ENCODE measurements at places on chromosomes 1 and 21.

DNA sequence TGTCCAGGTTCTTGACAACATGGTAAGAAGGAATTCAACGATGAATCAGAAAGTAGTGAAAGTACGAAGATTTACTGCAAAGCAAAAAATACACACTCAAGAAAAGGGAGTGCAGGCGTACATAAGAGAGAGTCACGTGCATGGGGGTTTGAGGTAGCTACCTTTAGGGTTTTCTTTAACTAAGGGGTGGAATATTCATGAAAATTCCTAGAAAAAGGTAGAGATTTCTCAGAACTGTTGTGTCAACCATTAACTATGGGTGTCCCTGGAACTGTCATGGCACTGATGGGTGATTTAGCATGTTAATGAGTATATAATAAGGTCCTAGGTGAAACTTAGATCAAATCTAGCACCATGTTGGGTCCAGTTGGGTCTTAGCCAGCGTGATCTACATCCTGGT is 22.5 kb upstream of the SYDE2 start:
- DNase-seq = no peak

- DNase-seq = no peak
Measured at GRCh38 chr1:206686478-206687249, 2.0 kb downstream of the MAPKAPK2 start.

DNA sequence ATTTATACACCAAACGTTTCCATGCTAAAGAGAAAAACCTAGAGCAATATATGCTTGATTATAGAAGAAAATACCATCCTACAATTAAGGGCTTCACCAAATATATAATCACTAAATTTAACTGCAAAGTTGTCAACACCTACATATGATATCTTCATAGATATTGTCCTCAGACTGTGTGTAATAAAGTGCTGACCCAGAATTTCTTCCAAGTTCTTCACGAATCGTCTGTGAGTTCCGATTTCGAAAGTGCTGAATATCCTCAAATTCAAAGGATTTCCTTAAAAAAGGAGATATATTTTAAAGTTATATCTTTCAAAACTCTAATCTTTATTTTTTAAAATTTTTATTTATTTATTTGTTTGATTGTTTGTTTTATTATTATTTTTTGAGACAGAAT is 41.9 kb upstream of the BCAS2 start:
- DNase-seq = no peak

- no peak for DNase-seq
Measured at GRCh38 chr1:222372221-222372620, 175.7 kb downstream of the HHIPL2 start.

GRCh38 chr1:232634096-232634495 is 4.2 kb upstream of the SIPA1L2 start:
- no peak for DNase-seq

DNA sequence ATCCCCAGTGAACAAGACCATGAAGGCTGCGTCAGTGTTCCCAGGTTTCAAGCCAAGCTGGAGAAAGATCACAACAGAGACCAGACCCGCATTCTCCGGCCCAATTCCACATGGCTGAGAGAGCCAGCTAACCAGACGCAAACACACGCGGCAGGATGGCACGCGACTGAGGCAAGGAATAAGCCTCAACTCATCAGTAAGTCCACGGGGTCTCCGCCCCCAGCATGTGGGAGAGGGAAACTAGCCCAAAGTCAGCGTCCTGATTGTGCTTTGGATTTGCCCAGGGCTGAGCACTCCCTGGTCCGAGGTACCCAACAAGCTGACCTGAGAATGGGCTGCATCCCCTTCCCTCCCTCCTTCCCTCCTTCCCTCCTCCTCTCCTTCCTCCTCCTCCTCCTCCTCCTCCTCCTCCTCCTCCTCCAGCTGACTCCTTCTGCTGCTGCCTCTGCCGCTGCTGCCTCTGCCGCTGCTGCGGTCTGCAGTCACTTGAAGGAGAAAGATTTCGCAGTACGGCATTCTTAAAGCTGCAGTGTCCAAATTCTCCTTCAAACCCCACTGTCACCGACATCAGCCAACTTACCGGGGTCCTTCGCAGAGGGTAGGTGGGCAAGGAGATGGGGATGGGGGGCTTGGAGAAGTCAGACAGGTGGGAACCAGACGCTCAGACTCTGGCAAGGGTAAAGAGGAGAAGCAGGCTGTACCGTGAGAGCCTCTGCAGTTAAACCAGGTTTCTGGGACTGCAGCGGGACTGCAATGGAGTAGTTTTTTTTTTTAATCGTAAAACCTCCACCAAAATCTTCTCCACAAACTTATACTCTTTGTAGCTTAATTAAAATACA is 33.0 kb upstream of the H6PD start:
- no peak for DNase-seq

- no peak for DNase-seq
Measured at GRCh38 chr21:40846103-40846502, 855 bp downstream of the DSCAM start.

- DNase-seq = no peak
Measured at GRCh38 chr1:171919891-171920887, 78.9 kb downstream of the DNM3 start.

GRCh38 chr1:198068285-198068684 is 88.5 kb upstream of the NEK7 start:
- DNase-seq = no peak

DNA sequence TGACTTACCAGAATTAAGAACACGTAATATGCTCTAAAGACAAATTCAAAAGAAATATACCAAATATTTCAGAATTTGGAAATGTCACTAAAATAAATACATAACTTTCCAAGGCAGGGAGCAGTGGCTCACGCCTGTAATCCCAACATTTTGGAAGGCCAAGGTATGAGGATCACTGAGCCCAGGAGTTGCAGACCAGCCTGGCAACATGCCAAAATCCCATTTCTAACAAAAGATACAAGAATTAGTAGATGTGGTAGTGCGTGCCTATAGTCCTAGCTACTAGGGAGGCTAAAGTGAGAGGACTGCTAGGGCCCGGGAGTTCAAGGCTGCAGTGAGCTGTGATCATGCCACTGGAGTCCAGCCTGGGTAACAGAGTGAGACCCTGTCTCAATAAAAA is 11.7 kb downstream of the LUZP1 start:
- no peak for DNase-seq

DNA sequence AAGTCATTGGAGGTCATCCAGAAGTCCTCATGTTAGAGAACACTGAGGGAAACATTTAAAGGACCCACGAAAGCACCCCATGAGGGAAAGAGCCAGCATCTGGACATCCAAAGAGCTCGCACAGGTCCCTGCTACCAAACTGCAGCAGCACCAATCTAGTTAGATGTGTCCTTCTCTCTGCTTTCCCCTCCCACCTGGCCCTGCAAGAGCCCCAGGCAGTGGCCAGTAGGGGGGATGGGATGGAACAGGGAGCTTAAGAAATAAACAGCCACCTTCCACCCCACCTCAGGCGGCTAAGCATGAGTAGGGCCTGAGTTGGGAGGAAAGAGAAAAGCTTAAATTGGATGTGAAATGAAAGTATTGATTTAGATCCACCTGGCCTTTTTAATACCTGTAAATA is 175.9 kb upstream of the KCND3 start:
- no peak for DNase-seq

DNA sequence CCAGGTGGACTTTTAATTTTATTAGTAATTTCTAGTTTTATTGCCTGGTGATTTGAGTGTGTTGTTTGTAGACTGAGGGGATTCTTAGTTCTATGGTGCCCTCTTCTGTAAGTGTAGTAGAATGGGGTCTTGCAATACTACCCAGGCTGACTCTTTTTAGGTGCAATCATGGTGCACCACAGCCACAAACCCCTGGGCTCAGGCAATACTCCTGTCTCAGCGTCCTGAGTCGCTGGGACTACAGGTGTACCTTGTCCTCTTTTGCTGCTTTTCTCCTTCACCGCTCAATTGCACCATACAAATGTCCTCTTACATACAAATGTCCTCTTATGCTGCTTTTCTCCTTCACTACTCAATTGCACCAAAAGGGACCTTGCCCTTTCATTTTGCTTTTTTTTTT is 43.1 kb downstream of the SCP2 start:
- DNase-seq = no peak

- DNase-seq = no peak
Measured at GRCh38 chr1:54479841-54480524, 68.0 kb upstream of the ACOT11 start.

- no peak for DNase-seq
Measured at GRCh38 chr1:226108935-226109828, 46.7 kb downstream of the H3-3A start.

GRCh38 chr1:119743776-119744597 is 24.7 kb downstream of the HMGCS2 start:
- no peak for DNase-seq

DNA sequence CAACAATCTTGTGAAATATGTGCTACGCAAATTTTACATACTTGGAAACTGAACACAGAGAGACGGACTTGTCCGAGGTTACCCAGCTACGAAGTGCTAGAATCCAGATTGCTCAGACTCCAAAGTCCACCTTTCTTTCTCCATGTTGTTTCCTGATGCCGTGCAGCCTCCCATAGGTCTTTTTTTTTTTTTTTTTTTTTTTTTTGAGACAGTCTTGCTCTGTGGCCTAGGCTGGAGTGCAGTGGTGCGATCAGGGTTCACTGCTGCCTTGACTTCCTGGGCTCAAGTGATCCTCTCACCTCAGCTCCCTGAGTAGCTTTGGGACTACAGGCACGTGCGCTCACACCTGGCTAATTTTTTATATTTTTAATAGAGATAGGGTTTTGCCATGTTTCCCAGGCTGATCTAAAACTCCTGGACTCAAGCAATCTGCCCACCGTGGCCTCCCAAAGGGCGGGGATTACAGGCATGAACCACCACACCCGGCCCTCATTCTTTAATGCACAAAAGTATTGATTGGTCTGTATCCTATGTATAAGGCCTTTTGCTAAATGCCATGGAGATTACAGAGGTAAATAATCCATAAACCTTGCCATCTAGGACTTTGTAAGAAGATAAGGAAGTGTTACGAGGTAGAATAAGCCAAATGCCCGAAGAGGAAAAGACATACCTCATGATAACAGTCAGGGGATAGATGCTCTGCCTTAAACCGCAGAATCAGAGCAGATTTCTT is 92.8 kb downstream of the C1orf21 start:
- no peak for DNase-seq

- no peak for DNase-seq
Measured at GRCh38 chr1:28296401-28297261, 32.2 kb upstream of the MED18 start.

DNA sequence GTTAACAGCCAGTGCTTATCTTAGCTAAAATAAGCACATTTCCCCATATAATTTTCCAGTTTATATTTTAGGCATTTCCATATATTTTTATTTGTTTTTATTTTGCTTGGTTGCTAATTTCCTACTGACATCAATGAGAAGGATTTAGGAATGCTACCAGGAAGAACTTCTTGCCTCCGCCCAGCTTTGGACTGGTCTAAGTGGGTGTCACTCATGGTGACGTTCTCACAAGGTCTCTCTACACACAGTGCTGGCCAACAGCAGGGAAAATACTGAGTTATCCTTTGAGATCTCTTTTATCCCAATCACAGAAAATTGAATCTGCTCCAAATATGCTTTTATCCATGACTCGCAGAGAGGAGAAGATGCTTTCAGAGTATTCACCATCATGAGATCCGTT is 13.2 kb downstream of the MX1 start:
- DNase-seq = no peak

GRCh38 chr1:219988387-219988786 is 57.9 kb downstream of the EPRS1 start:
- no peak for DNase-seq

- DNase-seq = no peak
Measured at GRCh38 chr21:14987370-14988170, 77.2 kb downstream of the NRIP1 start.

DNA sequence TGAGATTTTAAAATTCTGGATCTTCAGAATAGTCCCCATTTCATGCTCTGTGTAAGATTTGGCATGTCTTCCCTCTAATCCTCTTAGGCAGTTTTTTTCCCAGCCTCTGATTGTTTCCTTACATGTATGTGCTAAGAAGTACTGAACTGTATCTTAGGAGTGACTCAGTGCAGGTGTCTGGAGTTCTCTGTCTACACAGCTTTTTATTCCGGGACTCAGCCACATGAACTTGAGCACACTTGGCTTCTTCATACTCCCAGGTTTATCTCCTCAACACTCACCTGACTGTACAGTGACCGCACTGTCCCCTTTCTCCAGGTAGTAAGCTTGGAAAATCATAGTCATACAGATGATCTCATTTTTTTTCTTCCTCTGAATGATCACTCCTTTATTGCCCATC is 50.7 kb downstream of the SYT14 start:
- DNase-seq = no peak

GRCh38 chr1:156600733-156601121 is 552 bp downstream of the GPATCH4 start:
- DNase-seq = no peak

DNA sequence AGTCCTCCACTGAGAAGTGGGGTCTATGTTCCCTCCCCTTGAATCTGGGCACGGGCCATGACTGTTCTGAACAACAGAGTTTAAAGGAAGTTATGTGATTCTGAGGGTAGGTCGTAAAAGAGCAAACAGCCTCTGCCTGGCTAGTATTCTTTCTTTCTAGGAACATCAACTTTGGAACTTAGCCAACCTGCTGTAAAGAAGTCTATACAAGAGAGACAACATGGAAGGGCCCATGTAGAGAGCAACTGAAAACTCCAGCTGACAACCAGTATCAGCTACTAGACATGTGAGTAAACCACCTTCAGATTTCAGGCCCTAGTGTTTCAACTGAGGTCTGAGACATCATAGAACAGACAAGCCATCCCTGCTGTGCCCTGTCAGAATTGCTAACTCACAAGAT is 7.5 kb downstream of the SELENOF start:
- DNase-seq = no peak

- DNase-seq = no peak
Measured at GRCh38 chr1:212294983-212295382, 9.8 kb downstream of the PPP2R5A start.

GRCh38 chr1:41792485-41792770 is 126.3 kb downstream of the HIVEP3 start:
- DNase-seq = no peak

GRCh38 chr1:59008599-59009347 is 224.9 kb upstream of the JUN start:
- no peak for DNase-seq

- no peak for DNase-seq
Measured at GRCh38 chr1:166915941-166916340, 39.9 kb upstream of the TADA1 start.

DNA sequence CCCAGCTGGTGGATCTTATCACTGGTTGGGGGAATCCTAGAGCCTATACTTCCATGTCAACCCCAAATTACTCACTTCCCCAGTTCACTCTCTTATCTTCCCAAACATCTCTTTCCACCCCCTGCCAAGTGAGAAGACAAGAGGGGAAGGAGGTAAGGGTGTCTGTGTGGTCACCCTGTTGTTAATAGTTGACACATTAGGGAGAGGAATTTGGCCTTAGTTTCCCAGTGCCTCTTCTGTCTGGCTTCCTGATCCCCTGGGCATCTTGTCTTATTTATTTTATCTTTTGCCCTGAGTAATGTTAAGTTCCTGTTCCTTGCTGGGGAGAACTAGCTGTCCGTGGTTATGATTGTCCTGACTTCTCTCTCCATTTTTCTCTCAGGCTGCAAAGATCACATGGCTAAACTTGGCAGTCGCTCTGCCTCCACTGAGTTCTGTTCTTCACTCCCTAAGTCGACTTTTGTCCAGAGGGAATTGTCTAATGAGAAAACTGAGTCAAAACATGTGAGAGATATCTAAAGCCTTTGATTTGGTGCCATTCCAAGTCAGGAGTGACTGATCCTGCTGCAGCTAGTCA is 157.1 kb upstream of the SYT6 start:
- no peak for DNase-seq
